Suprapubic skin (tissue), 4 donors: ENCODE measurements at places on chromosomes 4 and X. TPM values are rescaled to one million over a fixed set of nuclear protein-coding genes. Genes with fewer than 3 reads are reported as not detected.

GRCh38 chr4:20249333-20249732 lies 2.4 kb upstream of the SLIT2 start:
- no peaks in the 10 kb centered on the region for H3K36me3 ChIP-seq
- peaks cover 28% of the 10 kb centered on the region for H3K4me1 ChIP-seq
- H3K27ac ChIP-seq, result no peak overlapping the region
- H3K4me3 ChIP-seq, result no peak overlapping the region
- peaks cover 21% of the 10 kb centered on the region for H3K27me3 ChIP-seq

DGKK gene
- total RNA-seq, result not detected

RASL11B gene
- 2.5 TPM for total RNA-seq

- H3K4me1 ChIP-seq, result no peaks in the 10 kb centered on the region
- no peak overlapping the region for H3K27ac ChIP-seq
- no peak overlapping the region for H3K4me3 ChIP-seq
- no peaks in the 10 kb centered on the region for H3K27me3 ChIP-seq
Observed at GRCh38 chrX:155544881-155545280, 67.9 kb downstream of the TMLHE start.

DNA sequence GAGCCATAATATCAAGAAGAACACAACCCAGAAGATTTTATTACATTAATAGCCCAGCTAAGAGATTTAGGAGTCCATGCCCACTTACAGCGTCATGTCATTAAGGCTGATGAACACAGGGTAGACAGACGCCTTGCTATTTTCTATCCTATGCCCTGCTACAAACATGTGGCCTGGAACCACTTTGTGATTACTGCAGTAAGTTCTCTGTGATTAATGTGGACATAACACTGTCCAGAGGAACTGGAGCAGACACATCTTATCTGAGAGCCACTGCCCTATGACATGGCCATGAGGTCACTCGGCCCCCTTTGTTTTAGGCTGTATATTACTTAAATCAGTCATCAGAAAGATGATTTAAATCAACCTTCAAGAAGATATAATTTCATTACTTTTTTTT lies 211.7 kb downstream of the MAML3 start:
- peaks cover 20% of the 10 kb centered on the region for H3K4me1 ChIP-seq
- H3K4me3 ChIP-seq, result no peak overlapping the region
- no peak overlapping the region for H3K27ac ChIP-seq

PDGFRA gene
- total RNA-seq, result 16.6 TPM

GRCh38 chr4:184318852-184319251 lies 101.2 kb upstream of the ENPP6 start:
- no peaks in the 10 kb centered on the region for H3K36me3 ChIP-seq
- H3K27ac ChIP-seq, result no peak overlapping the region
- H3K4me3 ChIP-seq, result no peak overlapping the region
- DNase-seq, result no peak
- H3K27me3 ChIP-seq, result no peaks in the 10 kb centered on the region
- H3K4me1 ChIP-seq, result no peaks in the 10 kb centered on the region

GRCh38 chr4:98873059-98873458 lies 55.9 kb downstream of the EIF4E start:
- no peak overlapping the region for H3K4me3 ChIP-seq
- no peak overlapping the region for H3K27ac ChIP-seq
- no peak for DNase-seq
- H3K36me3 ChIP-seq, result peaks cover 5% of the 10 kb centered on the region
- H3K27me3 ChIP-seq, result no peaks in the 10 kb centered on the region

HOPX gene
- 1,214 TPM for total RNA-seq

GRCh38 chrX:32545101-32545500 lies 666.2 kb downstream of the DMD start:
- H3K4me3 ChIP-seq, result no peak overlapping the region
- H3K4me1 ChIP-seq, result no peaks in the 10 kb centered on the region
- no peaks in the 10 kb centered on the region for H3K27me3 ChIP-seq
- DNase-seq, result no peak
- no peak overlapping the region for H3K27ac ChIP-seq
- no peaks in the 10 kb centered on the region for H3K36me3 ChIP-seq

SSX3 gene
- total RNA-seq, result not detected

SYTL5 gene
- total RNA-seq, result 0.26 TPM

IL2 gene
- not detected for total RNA-seq

DNA sequence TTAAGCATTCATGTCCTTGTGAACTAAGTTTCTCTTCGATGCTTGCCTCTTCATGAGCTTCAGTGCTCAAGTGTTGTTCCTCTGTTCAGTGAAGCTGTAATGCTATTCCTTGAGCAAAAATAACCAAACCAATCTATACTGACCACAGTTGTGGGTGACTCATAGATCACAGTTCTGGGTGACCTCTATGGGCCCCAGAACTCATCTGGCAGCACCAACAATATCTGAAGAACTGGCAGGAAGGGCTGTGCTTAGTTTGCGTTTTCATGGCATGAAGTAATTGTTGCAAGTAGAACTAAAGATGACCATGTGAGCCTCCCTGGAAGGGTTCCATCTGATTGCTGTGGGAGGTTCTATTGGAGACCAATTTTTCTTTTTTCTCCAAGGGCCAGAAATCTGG lies 106.2 kb downstream of the CCNG2 start:
- no peak overlapping the region for H3K27ac ChIP-seq
- H3K4me1 ChIP-seq, result no peaks in the 10 kb centered on the region
- H3K36me3 ChIP-seq, result no peaks in the 10 kb centered on the region
- DNase-seq, result no peak
- H3K27me3 ChIP-seq, result no peaks in the 10 kb centered on the region
